ENCODE measurements at places on chromosomes 12 and 14.

- DNase-seq: no peak
These were observed 83.5 kb downstream of the TTC6 start for GRCh38 chr14:37678916-37679315.

DNA sequence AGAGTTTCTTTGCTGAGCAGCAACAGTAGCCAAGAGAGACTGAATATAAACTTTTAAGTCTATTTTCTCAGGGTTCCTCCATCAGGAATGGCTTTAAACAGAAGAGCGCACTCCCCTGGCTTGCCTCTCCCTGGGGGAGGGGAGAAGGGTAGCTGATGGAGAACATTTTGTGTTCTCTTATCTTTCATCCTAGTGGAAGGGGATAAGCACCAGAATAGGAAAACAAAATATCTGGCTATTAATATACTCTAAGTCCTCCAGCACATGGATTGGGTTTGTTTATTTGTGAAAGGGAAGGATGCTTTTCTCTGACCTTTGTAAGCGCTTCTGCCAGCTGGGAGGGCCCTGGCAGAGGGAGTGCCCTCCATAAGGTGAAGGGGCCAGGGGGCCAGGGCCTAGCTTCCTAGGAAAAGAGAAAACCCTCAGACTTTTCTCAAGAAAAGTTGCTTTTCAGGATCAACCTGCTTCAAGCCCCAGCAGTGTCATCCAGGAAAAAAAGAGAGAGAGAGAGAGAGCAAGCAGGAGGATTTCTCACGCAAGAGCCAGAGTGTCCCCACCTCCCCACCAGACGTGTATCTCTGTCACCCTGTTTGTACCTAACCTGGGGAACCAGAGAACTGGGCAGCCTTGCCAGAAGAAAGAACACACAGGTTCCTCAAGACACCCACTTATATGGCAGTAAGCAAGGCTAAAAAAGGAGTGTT, 34.3 kb upstream of the ATP2A2 start:
- DNase-seq: no peak

DNA sequence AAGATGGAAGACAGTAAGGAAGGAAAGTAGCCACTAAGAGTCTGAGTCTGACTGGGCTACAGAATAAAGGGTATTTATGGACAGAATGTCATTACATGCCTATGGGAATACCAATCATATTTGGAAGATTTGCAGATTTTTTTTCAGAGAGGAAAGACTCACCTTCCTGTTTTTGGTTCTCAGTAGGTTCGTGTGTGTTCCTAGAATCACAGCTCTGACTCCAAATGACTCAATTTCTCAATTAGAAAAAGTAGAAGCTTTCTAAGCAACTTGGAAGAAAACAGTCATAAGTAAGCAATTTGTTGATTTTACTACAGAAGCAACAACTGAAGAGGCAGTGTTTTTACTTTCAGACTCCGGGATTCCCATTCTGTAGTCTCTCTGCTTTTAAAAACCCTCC, 15.4 kb upstream of the PAPLN start:
- no peak for DNase-seq

GRCh38 chr14:51811706-51812105, 48.7 kb upstream of the GNG2 start:
- no peak for DNase-seq

GRCh38 chr14:78683981-78684380, 513.8 kb downstream of the NRXN3 start:
- no peak for DNase-seq

DNA sequence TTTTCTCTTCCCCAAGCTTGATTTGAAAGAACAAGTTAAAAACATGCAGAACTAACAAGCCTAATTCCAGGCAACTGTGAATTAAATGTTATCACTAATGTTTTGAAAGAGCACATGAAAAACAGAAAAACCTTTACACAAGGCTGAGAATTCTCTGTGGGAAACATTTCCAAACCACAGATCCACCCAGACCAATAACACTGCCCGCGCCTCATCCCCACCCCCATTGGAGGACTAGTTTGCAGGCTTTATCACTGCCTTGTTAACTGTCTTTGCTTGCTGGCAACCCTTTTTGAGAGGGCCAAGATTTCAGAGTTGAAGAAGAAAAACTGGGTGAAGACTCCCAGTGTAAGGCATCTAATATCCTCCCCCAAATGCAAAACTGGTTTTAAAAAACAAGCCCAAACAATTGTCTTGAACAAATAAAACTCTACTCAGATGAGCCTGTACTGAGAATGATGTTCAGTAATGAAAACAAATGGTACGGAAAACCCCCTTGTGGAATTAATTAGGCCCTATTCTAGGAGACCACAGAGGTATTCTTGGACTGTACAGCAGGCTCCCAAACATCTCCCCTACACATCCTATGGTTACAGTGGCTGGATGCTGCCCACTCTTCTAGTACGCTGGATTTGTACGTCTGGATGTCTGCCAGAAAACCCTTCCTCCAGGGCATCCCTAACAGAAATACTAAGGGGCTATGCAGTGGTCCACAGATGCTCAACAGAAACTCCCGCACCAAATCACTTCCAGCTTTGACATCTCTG, 5.8 kb downstream of the MAX start:
- no peak for DNase-seq
